ENCODE measurements at places on chromosomes 13 and 19.

GRCh38 chr13:21733475-21734263, 62.8 kb downstream of the FGF9 start:
- no peak for DNase-seq

GRCh38 chr19:30130356-30131122, 188.5 kb downstream of the URI1 start:
- DNase-seq: no peak

- no peak for DNase-seq
Observed at GRCh38 chr13:98291658-98292057, 114.6 kb upstream of the RNF113B start.

GRCh38 chr19:48990400-48990799, 2.7 kb downstream of the GYS1 start:
- no peak for DNase-seq

- DNase-seq: no peak
Observed at GRCh38 chr19:38024992-38025908, 118.2 kb downstream of the SIPA1L3 start.

GRCh38 chr13:35552172-35552844, 75.8 kb upstream of the MAB21L1 start:
- no peak for DNase-seq

Measured in GM06990 (cell line).